ENCODE measurements at places on chromosomes 7 and 10.

DNA sequence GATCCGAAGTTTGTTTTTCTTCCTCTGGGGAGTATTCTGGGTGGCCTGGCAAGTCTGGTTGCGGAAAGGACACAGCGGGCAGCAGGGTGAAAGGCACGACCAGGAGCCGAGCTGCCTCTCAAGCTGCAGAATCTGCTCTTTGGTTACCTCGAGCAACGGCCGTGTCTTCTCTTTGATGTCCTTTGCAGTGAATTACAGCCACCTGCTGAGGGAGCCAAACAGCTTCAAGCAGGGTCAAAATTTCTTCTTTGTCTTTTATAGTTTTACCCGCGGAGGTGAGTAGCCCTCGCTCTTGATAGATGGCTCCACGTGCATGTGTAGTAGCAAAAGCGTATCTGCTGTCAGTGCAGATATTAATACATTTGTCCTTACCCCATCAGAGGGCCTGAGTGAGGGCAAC lies 177.3 kb upstream of the MBL2 start:
- DNase-seq, result no peak

- DNase-seq, result no peak
Observed at GRCh38 chr10:107166403-107166802, 1.9 kb upstream of the SORCS1 start.

DNA sequence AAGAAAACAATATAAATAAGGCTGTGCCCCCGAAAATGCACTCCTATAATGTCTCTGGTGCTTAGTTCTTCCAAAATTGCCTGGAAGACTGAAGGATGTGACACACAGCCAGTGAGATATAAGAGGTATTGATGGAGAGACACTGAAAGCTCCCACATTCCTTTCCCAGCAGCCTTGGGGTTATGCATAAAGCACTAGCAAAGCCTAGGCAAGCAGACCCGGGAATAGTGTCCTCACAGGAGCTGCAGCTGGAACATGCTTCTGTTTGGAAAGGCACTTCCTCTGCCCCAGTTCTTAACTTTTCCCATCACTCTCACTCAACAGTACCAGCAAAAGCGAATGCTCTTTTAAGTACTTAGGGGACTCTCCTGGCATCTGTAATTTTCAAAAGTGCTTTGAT lies 178.0 kb downstream of the AMPH start:
- no peak for DNase-seq

GRCh38 chr7:123424463-123424862 lies 109.9 kb downstream of the IQUB start:
- DNase-seq, result no peak

- DNase-seq, result peak; percentile 73
Observed at GRCh38 chr10:6204341-6205191, 1.8 kb downstream of the PFKFB3 start.

GRCh38 chr7:136063326-136063666 lies 86.1 kb upstream of the MTPN start:
- no peak for DNase-seq

- DNase-seq, result no peak
Observed at GRCh38 chr7:155467846-155468784, 10.2 kb downstream of the EN2 start.

GRCh38 chr7:131007439-131008330 lies 273.7 kb upstream of the KLF14 start:
- DNase-seq, result peak; percentile 73

DNA sequence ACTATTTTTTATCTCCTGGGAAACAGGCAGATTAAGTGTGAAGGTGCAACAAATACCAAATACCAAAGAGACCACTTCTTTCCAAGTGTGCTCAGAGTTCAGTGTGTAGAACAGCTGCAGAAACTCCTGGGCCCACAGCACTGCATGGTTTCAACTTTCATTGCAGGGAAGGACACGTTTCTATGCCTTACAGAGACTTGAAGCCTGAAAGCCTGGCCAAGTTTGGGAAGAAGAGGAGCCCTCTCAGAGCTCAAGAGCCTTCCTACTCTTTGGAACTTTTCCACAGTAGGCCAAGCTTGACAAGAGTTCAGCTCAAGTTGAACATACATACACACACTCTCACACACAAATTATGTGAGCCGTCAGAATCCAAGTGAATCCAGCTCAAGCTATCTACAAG lies 2.5 kb downstream of the HOXA4 start:
- DNase-seq, result no peak

DNA sequence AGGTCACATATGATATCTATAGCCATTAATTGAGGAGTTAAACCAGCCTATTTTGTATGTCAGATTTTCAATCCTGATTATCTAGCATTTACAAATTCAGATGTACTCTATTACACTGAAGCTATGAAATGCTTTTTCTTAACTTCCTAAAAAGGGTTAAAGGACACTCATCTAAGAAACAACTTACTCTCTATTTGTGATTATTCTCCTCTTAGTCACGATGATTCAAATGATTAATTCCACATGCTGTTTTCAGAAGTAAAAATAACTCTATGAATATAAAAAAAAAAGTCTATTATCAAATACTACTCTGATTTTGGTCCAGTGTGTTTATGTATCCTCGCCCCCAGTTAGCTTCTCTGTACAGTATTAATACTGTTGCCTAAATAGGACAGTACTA lies 1199.9 kb downstream of the GATA3 start:
- DNase-seq, result no peak

GRCh38 chr7:55574051-55574717 lies 1.9 kb upstream of the VOPP1 start:
- no peak for DNase-seq

- DNase-seq, result no peak
Observed at GRCh38 chr10:125868372-125868975, 12.6 kb downstream of the DHX32 start.

GRCh38 chr10:80356563-80356988 lies at the start of the genes DYDC1 and DYDC2:
DYDC1 (minus strand) TSS chr10:80356755; CDS start chr10:80352601, 4,154 bp downstream.
DYDC2 (plus strand) TSS chr10:80356781; CDS start chr10:80362444, 5,663 bp downstream.
- DNase-seq, result peak; percentile 89

DNA sequence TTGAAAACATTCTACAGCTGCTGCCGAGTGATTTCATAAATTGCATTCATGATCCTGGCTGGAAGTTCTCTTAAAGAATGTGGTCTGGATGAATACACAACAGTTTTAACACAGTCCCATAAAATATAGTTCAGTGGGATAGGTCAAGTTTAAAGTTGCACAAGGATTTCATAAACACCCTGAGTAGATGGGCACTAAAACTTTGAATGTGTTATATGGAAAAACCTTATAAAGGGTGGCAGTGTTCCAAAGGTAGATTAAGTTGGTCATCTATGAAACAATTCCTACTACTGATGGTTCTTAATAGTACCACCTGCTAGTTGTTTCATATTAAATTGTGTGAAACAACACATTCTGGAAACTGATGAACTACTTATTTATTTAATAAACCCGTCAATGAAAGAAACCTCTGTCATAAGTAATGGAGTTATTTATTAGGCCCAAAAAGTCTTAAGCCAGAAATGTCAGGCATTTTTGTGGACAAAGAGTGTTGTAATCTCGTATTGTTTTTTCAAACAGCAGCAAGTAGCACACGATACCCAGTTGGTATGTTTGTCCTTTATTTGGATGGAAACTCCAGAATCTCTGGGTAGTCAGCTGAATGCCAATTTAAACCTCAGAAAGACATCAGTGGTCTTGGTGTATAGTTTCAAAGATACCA lies 14.3 kb upstream of the RPA3 start:
- DNase-seq, result no peak

DNA sequence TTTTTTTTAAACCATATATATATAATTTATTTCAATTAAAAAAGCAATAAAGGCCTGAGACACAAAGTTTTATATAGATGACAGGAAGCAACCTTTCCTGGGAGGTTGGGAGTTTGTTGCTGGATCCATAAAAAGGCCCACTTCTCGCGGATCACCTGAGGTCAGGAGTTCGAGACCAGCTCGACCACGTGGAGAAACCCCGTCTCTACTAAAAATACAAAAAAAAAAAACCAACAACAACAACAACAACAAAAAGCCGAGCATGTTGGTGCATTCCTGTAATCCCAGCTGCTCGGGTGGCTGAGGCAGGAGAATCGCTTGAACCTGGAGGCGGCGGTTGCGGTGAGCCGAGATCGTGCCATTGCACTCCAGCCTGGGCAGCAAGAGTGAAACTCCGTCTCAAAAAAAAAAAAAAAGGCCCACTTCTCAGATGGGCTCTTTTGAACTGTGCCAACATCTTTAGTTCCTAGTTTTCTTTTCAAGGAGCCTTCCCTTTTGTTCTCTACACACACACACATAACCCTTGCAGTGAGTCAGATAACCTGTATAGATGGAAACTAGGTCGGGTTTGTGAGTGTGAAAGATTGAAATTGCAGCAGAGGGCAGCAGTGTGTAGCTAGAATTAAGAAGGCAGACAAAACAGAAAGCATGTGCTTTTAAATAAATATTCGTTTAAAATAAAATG lies 1.2 kb upstream of the SMNDC1 start:
- peak; percentile 52 for DNase-seq

DNA sequence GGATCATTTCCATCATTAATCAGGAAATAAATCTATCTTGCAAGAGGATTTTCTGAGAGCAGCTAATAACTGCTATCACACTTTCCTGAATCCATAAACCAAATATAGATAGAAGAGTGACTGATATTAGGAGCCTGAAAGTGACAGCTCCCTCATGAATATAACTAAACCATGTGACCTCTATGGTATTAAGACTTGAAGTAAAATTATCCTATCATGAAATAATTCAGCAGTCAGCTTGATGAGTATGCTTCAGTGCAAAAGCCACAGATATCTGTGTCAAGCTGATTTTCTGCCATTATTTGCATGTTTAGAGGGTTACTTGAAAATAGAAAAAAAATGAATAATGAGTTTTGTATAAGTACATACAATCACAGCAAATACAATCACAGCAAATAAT lies 80.1 kb upstream of the PPP1R3A start:
- no peak for DNase-seq

GRCh38 chr10:18649364-18649959 lies 1.9 kb downstream of the NSUN6 start:
- no peak for DNase-seq

GRCh38 chr10:101353692-101354327 lies at the start of gene BTRC:
BTRC (plus strand) TSS chr10:101354165; CDS start chr10:101354181, 16 bp downstream.
- peak; percentile 98 for DNase-seq

DNA sequence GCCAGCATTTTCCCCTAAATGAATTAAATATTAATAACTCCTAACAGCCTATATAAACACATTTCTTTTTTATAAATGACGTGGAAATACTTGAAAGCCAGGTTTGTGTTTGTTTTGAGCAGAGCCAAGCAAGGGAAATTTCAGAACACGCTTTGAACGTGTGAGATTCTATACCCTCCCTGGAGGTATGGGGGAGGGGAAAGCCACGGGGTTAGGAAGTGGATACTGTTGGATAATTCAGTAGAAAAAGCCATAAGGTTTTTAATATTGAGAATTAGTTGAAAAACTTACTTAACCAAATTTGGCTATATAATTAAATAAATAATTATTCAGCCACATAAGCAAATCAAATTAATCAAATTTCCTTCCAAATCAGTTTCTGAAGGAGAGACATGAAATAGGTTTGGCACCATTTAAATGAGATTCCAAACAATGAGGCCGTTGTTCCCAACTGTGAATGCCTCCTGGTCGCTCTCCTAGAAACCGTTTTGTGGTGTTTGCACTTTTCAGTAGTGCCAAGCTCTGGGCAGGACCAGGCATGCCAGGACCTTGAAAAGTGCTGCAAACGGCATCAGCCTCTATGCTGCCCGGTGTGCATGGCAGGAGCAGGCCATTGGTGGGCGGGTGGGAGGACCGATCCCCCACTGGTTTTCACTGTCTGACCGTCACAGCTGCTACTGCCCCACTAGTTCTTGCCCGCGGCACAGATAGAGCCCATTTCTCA lies 88.1 kb downstream of the SEPTIN14 start:
- peak; percentile 12 for DNase-seq
